Skeletal muscle cell (primary cell): ENCODE measurements at places on chromosomes 2 and 18.

DNA sequence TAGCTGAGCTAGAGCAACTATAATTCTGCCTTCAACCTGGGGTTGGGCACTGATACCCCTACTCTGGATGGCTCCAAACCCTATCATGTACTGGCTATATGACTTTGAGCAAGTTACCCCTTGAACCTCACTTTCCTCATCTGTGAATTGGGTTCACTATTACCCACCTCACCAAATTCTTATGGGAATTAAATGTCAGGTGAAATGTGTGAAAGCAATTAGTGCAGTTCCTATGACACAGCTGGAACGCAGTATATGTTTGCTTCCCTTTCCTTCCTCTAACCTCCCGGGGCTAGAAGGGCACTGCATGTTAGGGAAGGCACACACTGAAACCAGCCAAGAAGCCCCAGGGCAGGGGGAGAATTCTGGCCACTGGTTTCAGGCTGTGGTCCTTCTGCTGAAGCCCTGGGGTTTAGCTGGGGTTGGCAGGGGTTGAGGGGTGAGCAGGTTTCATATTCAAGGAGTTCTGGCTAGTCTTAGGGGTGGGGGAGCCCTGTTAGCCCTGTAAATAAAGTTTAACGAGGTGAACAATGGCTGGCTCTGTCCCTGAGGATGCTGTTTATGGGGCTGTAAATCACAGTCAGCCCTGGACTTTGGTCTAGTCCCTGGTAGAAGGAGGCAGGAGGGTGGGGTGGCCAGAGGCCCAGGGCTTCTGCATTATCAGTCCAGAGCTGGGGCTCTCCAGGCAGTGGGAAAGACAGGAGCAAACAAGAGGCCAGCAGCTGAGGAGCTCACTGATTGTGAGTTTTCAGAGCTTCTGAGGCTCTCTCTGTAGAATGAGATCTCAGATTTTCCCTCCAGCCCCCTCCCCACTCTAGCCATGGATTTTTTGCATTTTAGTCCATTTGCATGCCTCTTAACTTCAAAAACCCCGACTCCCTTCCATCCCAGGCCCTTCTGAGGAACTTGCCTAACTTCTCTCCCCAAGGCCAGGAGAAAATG is 8.0 kb downstream of the PKDCC start:
- no peak for DNase-seq

DNA sequence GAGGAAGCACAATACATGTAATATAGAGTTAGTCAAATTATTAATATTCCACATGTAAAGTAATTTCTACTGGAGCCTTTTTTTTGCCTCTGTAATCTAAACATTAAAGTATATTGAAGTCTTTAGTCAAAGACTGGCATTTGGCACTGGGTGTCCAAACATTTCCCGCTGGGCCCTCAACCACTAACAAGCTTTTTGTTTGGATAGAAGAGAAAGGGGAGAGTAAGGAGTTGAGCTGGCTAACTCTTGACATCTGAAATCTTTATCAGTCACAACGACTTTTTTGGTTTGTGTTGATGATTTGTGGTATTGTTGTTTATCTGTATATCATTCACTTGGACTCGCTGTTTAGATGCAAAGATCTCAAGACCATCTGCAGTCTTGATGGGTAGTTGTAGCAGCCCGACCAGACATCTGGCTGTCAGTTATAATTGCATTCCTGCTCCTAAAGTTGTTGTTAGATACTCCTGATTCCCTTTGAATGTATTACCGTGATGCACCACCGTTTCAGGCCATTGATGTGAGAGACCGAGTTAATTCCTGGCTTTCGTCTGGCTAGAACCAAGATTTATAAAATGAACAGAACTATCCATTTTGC is 379.6 kb downstream of the MTX2 start:
- no peak for DNase-seq

DNA sequence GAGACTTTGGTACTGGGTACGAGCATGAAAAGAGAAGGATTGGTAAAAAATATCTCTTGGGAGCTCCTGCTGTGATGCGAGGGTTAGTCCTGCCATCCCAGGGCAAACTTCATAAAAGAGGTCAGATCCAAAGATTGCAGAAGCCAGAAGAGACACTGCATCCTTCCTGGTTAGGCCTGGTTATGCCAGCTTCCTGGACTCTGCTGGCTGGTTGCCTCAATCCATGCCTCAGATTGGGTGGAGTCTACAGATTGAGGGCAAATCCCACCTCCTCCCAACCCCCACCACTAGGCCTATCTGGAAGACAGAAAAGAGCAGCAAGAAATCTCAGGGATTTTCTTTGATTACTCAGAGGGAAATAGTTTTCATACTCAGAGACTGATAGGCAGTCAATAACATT is 5.3 kb upstream of the ACADL start:
- no peak for DNase-seq

DNA sequence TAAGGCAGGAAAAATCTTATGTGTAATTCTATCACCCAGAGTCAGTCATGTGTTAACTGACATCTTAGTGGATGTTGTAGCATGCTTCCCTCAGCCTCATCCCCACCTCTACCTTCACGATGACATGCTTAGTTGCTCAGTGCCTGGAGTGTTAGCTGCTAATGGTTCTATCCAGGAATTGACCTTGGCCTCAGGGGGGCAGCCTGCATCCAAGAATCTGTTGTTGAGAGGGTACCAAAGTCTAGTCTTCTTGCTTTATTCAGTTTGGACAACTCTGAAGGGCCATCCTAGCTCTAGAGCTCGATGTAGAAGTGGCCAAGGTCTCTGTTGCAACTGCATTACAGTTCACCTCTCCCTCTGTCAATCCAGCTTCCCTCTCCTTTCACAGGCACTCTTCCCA is 61.2 kb downstream of the ACYP2 start:
- peak; percentile 5 for DNase-seq

DNA sequence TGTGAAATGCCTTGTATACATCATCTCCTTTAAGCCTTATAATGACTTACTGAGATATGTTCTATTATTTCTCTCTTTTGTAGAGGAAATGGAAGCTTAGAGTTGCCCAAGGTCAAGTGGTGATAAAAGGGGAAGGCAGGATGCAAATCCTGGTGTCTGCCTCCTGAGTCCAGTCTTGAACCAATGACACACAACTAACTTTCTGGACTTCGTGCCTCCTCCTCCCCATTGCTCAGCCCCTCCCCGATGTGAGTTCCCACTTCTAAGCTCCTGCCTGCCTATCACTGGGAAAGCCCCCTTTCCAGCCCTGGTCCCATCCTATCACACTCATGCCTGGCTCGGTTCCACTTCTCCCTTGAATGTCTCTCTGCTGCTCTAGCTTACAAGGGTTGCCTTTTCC is 6.9 kb upstream of the CTIF start:
- no peak for DNase-seq

GRCh38 chr2:137952586-137953129 is 11.6 kb upstream of the HNMT start:
- no peak for DNase-seq

DNA sequence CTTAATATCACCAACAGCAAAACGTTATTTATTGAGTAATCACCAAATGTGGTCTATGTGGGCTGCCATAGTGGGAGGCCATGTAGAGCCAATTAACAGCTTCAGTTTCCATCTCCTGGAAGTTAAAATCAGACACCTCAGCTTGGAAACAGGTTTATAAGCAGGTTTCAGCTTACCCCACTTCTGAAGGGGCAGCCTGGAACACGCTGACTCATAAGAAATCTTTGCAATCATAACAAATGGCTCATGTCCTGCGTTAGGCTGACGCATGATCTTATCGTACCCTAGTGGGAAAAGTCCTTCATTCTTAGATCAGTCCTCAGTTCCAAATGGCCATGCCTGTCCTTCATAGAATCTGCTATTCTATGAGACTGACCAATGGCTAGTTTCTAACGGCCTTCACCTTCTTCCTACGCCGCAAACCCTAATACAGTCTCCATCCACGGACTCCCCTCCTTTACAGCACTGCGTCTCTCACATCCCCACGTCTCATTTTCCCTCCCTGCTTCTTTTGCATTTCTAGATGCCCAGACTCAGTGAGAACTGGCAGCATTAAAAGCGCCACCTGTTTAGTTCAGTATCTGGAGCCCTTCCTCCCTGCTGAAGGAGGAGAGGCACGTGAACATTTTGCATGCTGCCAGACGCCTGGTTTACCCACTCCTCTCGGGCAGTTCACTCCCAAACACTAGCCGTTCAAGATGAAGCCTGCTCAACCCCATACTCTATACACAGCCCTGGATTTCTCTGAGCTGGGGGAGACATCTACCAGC is 24.2 kb upstream of the BZW1 start:
- DNase-seq, result peak; percentile 93

GRCh38 chr2:195646424-195646823 is 10.6 kb upstream of the SLC39A10 start:
- no peak for DNase-seq

GRCh38 chr18:66872277-66872676 is 268.4 kb upstream of the CDH19 start:
- DNase-seq, result no peak
